Stimulated activated CD4-positive, alpha-beta T cell treated with anti-CD3 and anti-CD28 coated beads, Interleukin-1b, Interleukin-23, amount 100 ng/mL, for 1 hour (primary cell): ENCODE measurements at places on chromosomes 11 and 22.

DNA sequence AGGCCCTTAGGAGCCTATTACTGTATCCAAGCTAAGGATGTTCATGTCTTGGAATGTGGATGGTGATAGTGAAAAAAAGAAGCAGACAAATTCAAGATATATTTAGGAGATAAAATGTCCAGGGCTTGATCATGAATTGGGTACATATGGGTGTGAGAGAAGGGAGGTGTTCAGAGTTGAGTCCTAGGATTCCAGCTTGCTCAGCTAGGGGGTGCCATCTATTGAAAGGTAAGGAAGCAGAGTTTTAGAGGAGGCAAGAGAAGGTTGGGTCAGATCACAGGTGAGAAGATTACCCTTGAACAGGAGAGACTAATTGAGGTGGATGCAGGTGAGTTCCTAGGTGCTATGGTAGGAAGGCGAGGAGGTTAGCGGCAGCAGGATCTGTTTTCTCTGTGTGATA lies 60.5 kb downstream of the GRAMD1B start:
- no peak for DNase-seq

- no peak for DNase-seq
Measured at GRCh38 chr11:49213026-49213560, 4.7 kb upstream of the FOLH1 start.

GRCh38 chr11:66719111-66719872 lies 9.7 kb downstream of the SPTBN2 start:
- no peak for DNase-seq

DNA sequence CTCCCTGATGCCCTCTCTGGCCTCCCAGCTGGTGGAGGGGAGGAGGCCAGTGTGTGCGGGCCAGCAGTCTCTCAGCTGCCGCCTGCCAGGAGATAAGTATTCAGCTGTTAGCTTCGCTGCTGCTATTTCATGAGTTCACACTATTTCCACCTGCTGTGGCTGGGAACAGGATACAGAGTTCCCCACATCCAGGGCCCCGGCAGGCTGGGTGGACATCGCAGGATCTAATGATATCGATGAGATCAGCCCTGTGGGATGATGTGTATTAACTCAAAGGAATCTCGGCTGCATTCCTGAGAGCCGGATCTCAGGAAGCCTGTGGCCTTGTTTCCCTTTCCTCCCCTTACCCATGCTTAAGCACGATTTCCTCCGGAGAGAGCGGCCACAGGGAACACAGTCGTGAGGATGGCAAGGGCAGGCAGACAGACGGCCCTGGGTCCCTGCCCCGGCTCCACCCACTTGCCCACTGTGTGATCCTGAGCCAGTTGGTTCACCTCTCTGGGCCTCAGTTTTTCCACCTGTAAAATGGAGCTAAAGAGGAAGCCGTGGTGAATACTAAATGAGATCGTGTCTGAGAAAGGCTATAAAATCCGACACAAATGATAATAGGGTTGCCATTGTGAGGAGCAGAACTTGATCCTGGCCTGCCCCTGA lies 6.5 kb upstream of the PVALB start:
- DNase-seq = no peak

DNA sequence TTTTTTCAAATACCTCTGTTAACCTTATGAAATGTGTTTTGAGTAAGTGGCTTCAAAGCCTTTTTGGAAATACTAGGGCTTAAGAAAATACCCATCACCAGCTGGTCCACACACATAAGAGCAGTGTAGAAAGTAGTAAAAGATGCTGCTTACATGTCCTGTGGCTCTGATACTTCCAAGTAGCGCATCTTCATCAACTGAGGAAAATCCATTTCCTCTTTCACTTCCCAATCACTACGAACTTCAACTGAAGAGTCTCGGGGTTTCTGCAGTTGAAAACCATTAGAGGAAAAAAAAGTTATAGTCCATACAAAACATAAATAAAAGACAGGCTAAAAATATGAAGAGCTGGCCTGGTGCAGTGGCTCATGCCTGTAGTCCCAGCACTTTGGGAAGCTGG lies 8.5 kb downstream of the EIF3D start:
- no peak for DNase-seq
